ENCODE measurements at places on chromosomes 3 and 15. TPM values are rescaled to one million over a fixed set of nuclear protein-coding genes. Genes with fewer than 3 reads are reported as not detected.

- DNase-seq: no peak
These were observed 20.0 kb downstream of the COPS2 start for GRCh38 chr15:49135342-49135857.

DNA sequence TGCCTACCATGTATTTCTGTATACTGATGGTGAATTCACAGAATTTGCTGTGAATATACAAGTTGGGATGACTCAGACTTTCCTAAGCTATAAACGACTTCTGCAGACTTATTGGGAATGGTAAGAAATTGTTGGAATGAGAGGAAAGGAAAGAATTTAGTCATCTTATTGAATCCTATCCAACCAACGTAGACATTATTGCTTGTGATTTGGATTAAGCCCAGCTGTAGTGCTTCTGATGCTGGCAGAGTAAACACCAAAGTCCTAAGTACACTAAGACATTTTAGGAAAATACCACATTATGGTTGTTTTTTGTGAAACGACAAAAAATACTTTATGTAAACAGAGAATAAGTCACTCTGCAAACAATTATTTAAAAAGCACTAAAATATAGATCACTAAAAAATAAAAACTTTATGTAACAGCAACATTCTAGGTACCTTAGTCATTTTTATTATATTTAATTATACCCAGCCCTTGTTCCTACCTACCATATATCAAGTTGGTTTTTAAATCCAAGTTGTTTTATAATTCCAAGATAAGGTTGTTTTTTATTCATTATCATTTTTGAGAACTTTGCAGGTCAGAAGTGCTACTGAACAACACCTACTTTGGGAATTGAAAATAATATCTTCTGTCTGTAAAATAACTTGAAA, 99.2 kb upstream of the MLF1 start:
- no peak for DNase-seq

GRCh38 chr3:192246847-192247559, 480.3 kb downstream of the FGF12 start:
- DNase-seq: no peak

GRCh38 chr15:73935547-73935946, 9.3 kb downstream of the LOXL1 start:
- no peak for DNase-seq

DNA sequence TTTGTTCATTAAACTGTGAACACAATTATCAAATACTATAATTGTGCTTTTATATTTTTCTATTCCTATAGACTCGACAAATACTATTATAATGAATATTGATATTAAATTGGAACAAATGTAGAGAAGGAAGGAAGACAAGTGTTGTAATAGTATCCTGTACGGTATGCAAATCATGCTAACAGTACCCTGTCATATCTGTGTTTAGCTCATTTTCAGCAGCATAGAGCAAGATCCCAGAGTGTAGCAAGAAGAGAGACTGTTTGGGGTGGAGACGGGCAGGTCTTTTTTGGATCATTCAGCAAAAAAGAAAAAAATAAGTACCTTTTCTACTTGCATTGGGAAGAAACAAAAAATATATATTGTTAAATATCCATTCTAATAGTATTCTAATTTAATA, 224.1 kb downstream of the TPRG1 start:
- DNase-seq: no peak

- DNase-seq: no peak
These were observed 7.5 kb upstream of the RHO start for GRCh38 chr3:129520960-129521359.

DNA sequence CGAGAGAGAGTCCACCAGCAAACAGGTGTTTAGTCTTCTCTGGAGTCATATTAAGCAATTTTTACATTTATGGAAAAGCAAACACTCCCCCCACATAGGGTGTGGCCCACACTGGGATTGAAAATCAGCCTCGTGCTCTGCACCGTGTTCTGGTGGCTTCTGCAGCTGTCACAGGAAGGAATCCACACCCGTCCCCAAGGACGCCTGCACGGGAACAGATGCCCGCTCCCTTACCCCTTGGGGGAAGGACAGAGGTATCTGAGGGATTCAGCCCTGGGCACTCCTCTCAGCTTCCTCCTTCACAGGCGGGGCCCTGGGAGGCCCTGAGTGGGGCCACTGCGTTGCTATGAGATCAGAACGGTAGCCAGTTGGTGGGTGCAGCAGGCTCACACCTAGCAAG, 27.8 kb downstream of the LIPC start:
- no peak for DNase-seq

- DNase-seq: no peak
These were observed 50.4 kb upstream of the ATP2C1 start for GRCh38 chr3:130843441-130843840.

DNA sequence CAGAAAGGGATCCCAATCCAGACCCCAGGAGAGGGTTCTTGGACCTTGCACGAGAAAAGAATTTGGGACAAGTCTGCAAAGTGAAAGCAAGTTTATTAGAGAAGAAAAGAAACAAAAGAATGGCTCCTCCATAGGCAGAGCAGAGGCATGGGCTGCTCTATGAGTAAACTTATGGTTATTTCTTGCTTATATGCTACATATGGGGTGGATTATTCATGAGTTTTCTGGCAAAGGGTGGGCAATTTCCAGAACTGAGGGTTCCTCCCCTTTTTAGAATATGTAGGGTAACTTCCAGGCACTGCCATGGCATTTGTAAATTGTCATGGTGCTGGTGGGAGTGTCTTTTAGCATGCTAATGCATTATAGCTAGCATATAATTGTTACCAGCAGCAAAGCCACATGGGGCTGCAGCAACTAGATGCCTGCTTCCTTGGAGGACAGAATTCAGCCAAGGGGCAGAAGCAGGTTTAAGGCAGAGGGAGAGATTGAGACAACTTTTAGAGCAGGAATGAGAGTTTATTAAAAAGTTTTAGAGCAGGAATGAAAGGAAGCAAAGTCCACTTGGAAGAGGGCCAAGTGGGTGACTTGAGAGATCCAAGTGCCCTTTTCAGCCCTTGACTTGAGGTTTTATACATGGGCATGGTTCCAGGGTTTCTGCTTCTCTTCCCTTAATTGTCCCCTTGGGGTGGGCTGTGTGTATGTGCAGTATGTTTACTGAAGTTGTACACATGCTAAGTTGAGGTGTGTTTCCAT, 41.3 kb downstream of the METTL6 start:
- no peak for DNase-seq

- DNase-seq: no peak
These were observed 167.8 kb downstream of the ALCAM start for GRCh38 chr3:105534491-105534890.

DNA sequence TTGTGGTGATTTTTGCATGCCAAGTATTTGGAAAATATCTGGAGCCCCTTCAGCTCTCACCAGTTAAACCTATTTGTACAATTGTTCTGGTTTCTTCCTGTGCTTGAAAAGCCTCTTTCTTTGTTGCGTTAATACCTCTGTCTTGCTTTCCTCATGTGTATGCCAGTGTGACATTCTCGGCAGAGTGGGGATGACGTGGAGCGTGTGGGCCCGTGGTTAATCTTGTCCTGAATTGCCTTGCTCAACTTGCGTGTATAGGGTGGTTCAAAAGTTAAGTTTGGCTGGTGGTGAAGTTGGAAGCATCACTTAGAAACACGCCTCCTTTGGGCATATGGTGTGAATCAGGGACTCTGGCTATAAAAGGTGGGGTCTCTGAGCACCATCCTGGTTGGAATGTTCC, 67.1 kb downstream of the IGF1R start:
- DNase-seq: no peak

DNA sequence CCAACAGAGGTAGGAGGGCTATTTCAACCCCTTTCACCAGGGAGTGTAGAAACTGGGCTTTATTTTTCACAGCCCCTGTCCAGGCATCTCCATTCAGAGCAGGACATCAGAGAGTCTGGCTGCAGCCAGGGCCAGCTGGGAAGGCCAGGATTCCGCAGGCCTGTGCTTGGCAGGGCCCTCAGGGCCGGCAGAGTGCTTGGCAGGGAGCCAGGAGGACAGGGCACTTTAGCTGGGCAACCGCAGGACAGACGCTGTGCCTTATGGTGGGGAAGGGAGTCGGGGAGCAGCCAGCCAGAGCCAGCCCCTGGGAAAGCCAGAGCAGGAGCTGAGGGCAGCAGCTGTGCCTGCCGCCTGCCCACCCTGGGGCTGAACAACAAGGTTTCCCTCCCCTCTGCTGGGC, 34.5 kb upstream of the IQCF6 start:
- no peak for DNase-seq

DNA sequence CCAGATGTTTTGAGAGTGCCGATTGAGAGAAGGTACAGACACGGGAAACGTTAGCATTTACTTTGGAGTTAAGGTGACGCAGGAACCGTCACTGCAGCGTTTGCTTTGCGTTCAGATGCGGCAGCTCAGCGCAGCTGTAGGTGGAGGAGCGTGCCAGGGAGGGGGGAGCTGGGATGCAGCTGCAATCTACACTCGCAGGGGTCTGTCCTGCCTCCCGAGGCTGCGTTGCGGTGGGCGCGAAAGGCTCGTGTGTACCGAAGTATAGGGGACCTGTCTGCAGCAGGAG, 425 bp upstream of the FYTTD1 start:
- DNase-seq: no peak

DNA sequence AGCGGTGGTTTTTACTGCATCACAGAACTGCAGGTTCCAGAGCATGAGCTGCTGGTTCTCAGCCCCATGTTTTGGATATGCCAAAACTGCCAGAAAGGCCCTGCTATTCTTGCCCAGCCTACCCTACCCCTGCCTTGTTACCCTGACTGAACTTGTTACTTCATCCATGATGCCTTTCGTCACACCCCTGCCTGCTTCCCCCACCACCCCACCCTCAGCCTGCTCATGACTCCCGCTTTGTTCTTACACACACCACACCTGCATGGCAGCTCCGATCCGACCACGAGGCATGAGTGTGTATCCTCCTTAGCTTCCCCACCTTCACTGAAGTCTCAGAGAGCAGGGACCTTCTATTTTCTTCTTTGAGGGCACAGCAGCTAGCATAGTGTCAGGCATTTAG, 5.1 kb upstream of the TM4SF1 start:
- no peak for DNase-seq

DNA sequence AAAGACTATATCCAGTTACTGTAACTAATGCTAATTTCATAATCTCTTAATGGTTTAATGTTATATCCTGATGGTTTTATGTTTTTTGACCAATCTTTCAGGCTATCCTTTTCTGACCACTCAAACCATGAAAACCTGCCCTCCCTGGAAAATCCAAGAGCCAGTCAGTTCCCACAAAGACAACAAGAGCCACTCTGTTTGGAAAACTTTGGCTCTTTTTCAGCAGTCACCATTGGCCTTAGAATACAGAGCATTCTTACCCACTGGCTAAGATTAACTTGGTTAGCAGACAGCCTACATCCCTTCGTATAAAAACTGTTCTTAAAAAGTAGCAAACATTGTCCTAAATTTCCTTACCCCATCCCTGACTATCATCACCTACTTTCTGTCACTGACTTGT, 32.9 kb downstream of the ALCAM start:
- no peak for DNase-seq

DNA sequence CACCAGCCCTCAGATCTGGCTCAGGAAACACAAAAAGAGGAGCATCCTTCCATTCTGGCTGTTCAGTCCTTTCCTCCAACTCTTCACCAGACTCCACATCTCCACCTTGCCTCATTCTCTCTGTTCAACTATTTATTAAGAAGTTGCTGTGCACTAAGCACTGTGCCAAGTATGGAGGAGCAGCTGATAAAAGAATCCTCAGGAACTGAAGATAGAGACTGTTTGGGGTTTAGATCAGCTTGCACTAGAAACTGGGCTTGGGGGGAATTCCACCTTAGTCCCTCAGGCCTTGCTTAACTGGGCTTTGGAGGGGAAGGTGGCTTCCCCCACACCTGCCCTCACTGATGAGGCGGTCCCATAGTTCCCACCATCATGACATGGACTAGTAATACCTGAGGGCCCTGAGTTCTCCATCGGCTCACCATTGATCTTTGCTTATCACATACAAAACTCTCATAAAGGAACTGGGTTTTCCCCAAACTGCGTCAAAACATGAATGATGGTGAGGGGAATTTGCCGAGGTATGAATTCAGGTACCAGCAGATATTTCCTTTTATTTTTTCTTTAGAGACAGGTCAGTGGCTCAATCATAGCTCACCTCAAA, 1.7 kb upstream of the CCR8 start:
- no peak for DNase-seq

DNA sequence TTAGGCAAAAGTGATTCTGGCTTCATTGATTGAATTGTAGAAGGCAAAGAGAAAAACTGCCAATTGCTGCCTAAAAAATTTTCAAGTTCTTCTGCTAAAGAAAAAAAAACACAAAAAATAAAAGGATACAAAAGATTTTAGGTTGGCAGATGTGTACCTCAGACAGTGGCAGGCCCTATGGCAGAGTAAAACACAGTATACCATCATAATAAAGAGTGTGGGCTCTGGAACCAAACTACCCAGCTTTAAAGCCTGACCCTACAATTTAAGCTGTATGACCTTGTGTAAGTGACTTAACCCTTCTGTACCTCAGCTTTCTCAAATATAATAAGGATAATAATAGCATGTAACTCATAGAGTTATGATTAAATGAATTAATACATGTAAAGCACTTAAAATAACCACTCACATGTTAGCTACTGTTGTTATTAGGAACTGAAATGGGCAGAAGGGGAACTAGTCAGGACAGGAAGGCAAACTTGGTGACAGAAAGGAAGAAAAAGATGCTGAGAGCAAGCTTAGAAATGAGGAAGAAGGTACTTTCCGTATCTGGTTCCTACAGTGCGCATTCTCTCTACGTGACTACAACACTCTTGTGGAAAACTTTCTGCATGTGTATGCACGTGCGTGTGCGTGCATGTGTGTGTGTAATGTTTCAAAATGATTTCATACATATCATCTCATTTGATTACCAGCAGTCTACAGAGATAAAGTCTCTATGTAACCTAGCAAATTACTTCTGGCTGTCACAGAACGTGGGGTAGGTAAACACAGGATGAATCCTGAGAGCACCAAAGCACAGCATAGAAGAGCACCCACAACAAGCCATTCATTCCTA, 13.6 kb upstream of the GATM start:
- DNase-seq: no peak

GRCh38 chr3:9077029-9077428, 113.8 kb upstream of the RAD18 start:
- no peak for DNase-seq

- DNase-seq: no peak
These were observed 44.5 kb downstream of the NCEH1 start for GRCh38 chr3:172666181-172666872.

DNA sequence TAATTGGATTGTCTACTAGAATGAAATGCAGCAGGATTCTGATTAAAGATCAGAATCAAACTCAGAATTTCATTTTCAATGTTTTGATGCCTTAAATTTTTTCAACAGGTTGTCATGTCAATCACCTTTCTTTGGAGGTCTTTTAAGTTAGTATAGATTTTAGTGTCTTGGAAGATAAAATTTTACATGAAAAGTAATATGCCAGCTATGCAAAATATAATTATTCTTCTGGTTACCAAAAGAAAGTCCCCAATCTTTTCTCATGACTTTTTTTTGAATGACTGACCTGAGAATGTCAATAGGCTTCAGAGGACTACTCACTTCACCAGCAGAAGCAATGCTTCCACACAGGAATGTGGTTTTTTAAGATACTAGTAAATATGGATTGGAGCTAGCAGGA, 4.3 kb downstream of the FGF7 start:
- DNase-seq: no peak

- no peak for DNase-seq
These were observed 91.3 kb downstream of the THBS1 start for GRCh38 chr15:39672184-39672583.

The GABRG3 gene
- total RNA-seq: not detected

The FMN1 gene
- total RNA-seq: 19.9 TPM

The U2SURP gene
- total RNA-seq: 71.9 TPM

The RBP2 gene
- total RNA-seq: not detected

The CCDC33 gene
- total RNA-seq: not detected

The TERC gene
- total RNA-seq: 195 TPM

The PDE12 gene
- 25.2 TPM for total RNA-seq

The PHLDB2 gene
- total RNA-seq: 421 TPM
